Stimulated activated CD8-positive, alpha-beta memory T cell treated with anti-CD3 and anti-CD28 coated beads, Interleukin-7, amount 100 ng/mL, for 48 hours (primary cell): ENCODE measurements at places on chromosomes 12 and 14.

- DNase-seq = no peak
These were observed 26.4 kb downstream of the TESPA1 start for GRCh38 chr12:54958048-54958658.

GRCh38 chr14:54533100-54533499, 23.4 kb downstream of the CGRRF1 start:
- DNase-seq = no peak

DNA sequence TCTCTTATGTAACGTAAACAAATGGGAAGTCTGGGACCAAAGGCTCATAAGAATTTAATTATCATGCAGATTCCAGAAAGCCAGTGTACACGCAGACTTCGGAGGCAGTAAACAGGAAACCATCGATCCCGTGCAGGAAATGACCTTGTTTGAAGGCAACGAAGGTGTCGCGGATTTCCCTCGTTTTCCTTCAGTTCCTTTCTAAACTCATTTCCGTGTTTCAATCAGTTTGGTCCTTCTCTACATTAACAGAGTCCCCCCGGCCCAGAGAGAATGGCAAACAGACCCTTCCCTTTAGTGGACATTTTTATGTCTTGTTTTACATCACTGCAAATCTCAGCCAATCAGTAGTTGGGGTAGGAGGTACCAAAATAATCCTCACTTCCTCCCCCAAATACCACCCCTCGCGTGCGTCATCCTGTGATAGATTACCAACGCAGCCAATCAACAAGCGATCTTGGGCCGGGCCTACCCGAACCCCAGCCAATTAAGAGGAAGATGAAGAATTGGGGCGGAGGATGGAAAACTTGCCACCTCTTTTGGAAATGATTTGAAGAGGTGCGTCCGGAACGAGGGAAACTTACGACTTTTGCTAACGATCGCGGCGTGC, 6.1 kb upstream of the FOXJ2 start:
- DNase-seq = peak; percentile 80

DNA sequence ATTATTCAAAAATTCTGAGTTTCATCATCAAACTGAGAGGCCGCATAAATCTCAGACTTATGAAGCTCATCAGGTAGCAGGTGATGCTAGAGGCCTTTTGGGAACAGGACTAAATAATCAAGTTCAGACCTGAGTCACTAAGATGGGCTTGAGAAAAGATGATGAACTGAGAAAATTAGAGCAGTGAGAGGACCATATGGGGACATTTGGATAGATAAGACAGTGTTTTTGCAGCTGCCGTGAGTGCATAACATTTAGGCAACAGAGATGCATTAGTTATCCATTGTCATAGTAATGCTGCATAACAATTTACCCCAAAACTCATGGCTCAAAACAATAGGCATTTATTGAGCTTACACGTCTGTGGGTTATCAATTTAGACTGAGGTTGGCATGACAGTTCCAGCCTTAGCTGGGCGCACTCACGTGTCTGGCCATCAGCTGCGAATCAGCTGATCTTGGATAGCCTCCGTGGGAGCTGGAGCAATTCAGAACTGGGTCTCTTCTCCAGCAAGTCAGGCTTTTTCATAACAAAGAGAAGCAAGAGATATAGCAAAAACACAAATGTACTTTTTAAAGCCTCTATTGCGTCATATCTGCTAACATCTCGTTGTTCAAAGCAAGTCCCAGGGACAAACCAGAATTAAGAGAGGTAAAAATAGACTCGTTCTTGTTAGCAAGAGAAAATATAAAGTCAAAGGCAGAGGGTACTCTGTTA, 72.8 kb downstream of the CAPZA3 start:
- DNase-seq = no peak

DNA sequence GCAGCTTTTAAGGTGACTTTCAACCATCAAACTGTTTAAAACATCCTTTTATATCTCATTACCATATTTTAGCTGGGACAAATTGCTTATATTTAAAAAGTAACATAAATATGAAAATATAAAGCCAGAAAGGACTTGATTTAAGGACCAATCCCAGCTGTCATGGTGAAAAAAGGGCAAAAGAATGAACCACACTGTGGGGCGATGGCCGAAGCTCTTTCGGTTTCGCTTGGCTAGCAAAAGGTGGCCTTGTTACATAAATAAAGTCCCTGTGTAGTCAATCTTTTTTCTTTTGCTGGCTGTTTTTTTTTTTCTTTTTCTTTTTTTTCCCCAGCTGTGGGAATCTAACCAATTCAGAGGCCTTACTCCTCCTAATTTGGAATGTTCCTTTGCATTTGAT, 50.9 kb downstream of the FBXO33 start:
- DNase-seq = no peak

DNA sequence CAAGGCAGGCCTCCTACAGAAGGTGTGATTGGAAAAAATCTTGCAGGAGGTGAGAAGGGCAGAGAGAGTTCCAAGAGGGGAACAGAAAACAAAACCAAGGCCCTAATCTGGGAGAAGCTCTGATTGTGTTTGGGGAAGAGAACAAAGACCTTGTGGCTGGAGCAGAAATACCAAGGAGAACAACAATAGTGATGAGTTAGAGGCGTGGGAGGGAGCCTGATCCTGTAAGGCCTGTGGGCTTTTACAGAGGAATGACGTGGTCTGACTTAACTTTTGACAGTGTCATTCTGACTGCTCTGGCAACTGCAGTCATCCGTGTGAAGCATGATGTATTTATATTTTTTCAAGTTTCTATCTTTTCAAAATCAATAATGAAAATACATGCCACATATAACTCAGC, 200.6 kb downstream of the ANO4 start:
- no peak for DNase-seq

- no peak for DNase-seq
These were observed 19.0 kb upstream of the TCL1B start for GRCh38 chr14:95667249-95667693.

DNA sequence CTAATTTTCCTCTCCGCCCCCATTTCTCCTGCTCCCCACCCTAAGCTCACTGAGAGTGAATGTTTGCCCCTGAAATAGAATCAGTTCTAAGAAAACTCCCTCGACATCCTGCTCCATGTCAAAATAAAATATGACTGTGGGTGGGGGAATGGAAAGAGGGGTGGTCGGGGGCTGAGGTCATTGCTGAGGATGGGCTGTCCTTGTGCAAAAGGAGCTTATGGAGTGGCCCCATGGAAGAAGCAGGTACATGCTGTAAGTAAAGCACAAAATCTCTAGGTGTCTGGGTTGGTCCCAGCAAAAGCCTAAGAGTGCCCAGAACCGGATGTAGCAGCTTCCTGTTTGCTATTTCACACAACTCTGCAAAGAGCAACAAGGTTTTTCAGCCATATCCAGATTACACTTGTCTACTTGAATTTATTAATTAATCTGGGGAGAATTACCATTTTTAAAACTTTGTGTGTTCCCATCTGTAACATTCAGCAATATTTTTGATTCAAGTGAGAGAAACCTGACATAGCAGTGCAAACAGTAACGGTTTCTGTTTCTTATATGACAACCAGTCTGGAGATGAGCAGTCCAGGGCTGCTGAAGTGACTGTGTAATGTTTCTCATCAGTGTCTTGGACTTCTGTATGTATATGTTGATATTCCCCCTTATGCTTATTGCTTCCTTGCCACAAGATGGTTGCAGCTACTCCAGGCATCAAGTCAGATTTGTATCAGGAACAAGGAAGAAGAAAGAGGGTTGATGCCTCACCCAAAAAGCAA, 40.4 kb upstream of the GZMB start:
- no peak for DNase-seq

- no peak for DNase-seq
These were observed 21.1 kb downstream of the BEGAIN start for GRCh38 chr14:100566119-100566518.

GRCh38 chr12:115204957-115205754, 521.2 kb upstream of the TBX3 start:
- DNase-seq = no peak

GRCh38 chr12:104963757-104964156, 5.7 kb upstream of the SLC41A2 start:
- DNase-seq = no peak

DNA sequence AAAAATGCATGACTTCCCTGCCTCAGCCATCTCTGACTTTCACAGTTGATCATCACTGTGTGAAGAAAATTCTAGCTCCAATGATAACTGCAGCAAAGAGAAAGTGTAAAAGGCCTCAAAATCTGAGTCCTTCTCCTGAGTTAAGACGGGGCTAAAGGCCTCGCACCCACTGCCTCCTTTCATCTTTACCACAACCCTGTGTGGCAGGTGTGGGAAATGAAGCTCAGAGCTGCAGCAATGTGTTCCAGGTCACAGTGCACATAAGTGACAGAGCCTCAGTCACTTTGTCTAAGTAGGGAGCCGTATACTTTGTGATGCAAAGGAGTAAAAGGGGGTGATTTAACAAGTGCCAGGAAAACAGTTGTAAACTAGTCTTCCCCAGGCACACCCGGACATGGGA, 144.7 kb upstream of the TMCC3 start:
- DNase-seq = no peak

DNA sequence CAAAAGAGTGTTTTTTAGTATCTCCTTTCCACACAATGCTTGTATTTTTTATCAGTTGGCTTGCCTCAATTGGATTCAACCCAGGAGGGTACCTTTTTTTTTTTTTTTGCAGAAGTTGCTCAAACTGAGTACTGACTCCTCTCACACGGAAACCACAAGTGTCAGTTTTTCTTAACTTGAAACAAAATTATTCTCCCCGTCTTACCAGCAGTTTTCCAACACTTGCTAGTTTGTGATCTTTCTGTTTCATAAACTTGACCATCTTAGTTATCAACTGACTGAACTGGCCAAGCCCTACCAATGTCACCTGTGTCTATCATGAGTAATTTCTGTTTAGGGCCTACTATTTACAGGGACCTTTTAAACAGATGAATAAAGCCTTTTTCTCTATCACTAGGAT, 34.1 kb upstream of the ITPR2 start:
- no peak for DNase-seq

- no peak for DNase-seq
These were observed 71.6 kb downstream of the ITPK1 start for GRCh38 chr14:93044121-93044520.

- DNase-seq = no peak
These were observed 346.0 kb upstream of the TBX3 start for GRCh38 chr12:115030017-115030416.

DNA sequence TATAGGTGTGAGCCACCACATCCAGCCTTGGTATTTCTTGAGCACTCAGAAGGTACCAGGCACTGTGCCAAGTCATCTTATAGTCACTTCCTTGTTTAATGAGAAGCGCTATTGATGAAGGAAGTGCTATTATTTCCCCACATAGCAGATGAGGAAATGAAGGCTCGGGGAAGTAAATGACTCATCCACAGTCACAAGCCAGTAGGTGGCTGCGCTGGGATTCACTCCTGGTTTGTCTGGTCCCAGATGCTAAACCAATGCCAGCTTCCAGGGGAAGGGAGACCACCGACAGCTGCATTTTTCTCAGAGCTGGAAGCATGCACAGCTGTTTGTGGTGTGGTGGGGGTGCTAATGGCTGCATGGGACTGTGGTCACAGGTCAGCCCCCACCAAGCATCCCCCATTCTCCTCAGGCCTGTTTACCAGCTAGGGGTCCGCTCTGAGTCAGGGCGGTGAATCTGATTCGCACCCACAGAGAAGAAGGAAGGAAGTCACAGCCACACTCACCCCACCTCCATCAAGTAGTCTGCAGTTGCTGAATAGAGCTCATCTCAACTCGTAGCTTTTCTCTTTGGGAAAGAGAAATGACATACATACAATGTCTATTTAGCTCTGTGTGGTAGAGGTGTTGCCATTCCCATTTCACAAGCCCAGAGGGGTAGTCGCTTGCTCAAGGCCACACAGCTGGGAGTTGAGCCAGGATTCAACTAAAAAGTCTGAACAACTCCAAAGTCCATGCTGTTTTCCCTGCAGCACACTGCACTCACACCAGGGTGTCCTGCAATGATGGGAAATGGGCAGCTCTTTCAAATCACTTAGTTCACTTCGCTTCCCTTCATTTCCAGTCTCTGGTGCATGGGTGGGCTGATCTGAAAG, 6.3 kb upstream of the LTBP2 start:
- peak; percentile 68 for DNase-seq

GRCh38 chr12:6390084-6390799, 6.3 kb downstream of the LTBR start:
- DNase-seq = no peak

GRCh38 chr14:77570706-77571268, 45.6 kb downstream of the SPTLC2 start:
- no peak for DNase-seq

DNA sequence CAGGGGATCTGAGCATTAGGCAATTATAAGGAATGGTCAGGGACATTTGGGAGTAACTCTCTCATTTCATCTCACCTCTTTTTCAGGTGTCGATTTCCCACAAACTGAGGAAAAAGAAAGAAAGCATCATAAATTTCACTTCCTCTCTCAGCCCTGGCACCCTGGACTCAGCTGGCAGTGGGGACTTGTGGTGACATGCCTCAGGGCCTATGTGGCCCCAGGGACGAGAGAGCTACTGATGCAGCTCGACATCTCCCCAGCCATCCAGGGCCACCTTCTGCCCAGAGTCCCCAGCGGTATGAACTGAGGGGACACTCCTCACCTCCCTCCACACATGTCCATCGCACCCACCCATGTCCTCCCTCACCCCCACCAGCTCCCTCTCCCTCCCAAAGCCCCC, 11.7 kb downstream of the TNFRSF1A start:
- no peak for DNase-seq

GRCh38 chr12:125185311-125185739, 120.1 kb downstream of the AACS start:
- no peak for DNase-seq

DNA sequence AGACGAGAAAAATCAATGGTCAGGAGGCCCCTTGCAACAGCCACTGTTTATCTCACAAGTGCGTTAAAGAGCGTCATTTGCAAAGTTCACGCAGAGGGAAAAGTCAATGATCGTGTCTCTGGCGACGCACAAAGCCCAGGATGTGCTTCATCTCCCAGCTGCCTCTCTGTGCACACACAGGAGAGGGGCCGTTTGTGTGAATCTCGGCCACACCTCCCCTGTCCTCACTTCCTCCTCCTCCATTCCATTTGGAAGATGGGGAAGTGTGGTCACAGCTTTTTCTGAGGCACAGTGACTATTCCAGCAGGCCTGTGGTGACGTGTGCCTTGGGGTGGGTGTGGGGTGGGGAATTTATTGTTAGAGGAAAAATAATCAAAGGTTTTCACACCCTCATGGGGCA, 90.4 kb downstream of the RBM19 start:
- no peak for DNase-seq
